ENCODE measurements at places on chromosomes 16 and 17.

DNA sequence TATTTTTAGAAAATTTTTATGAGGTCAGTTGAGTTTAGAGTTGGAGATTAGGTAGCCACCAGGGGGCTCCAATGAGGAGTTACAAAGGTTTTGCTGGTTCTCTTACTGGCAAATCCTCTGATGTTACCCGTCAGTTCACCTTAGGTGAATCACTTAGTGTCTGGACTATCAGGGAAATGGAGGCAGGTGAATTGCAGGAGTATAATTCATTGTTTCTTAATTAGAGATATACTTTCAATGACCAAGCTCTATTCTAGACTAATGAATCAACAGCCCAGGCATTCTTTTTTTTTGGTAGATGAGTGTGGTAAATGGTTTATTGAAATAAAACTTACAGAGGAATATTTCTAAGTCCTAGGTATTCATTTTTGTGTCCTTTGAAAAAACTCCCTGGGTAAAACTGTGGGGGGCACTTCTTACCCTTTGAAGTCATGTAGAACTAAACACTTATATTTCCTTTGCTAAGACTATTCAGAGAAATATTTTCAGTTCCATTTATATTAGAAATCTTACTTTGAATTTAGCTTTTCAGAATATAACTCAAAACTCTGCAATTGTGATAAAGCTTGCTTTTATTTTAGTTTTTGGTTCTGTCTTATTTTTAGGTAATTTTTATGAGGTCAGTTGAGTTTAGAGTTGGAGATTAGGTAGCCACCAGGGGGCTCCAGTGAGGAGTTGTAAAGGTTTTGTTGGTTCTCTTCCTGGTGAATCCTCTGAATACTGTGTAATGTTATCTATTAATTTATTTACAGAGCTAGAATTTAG, 17.7 kb downstream of the PSMD11 start:
- peak; percentile 81 for DNase-seq

GRCh38 chr17:62684179-62684578, 56.7 kb downstream of the MRC2 start:
- DNase-seq: no peak

GRCh38 chr16:1175566-1176279, 22.8 kb downstream of the CACNA1H start:
- no peak for DNase-seq

- peak; percentile 48 for DNase-seq
Observed at GRCh38 chr16:29743827-29744531, 1.8 kb downstream of the C16orf54 start.

- DNase-seq: no peak
Observed at GRCh38 chr17:70691150-70691549, 521.8 kb downstream of the KCNJ2 start.

- no peak for DNase-seq
Observed at GRCh38 chr16:87076331-87076949, 240.8 kb downstream of the C16orf95 start.

DNA sequence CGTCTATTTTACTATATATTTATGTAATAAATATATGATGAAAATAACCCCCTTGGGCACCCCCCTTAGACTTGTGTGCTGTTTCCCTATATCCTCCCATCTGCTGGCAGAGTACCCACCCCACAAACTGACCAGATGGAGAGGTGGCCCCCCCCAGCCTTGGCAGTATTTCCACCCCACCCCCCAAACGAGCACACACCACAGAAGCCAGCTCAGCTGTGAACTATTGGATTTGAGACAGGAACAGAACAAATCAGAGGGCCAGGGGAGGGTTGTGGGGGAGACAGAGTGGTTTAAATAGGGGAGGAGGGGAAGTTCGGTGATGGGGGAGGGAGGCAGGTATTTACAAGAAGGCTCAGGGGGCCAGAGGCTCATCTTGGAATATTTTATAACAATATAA, 7.8 kb downstream of the NR1D1 start:
- DNase-seq: no peak

DNA sequence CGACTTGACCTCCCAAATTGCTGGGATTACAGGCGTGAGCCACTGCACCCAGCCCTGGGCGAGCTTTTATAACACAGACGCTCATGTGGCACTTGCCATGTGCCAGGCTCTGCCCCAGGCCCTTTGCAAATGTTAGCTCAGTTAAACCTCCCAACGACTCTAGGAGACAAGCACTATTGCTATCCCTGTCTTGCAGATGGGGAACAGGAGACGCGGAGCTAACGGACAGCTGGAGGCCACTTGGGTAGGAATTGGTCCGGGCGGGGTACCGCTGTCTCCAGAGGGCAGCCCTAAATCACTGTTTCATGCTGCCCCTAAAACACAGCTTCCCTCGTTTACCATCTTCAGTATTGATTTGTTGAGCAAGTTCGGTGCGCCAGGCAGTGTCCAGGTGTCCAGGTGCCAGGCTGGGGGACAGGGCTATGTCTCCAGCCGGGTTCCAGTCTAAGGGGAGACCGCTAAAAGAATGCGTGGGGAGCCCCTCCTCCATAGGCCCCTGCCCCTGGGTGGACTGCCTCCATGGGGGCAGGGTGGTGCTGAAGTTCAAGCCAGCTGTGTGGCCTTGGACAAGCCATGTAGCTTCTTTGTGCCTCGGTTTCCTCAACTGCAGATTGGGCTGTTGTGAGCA, 23.7 kb downstream of the TMEM235 start:
- no peak for DNase-seq

DNA sequence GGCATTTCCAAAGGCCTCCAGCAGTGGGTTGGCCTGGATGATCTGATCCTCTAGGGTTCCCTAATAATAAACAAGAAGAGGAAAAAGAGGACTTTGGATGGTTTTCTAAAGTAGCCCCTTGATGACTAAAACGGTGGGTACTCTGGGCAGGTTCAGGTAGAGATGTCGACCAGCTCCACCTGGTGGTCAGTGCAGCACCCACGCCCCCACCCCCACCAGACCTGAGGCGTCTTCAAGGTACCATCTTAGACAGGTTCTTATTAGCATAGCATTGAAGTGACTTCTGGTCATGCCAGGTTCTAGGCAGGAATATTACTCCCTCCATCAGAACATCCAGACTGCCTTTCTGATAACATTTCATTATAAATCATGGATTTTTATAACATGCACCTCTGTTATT, 15.0 kb downstream of the MYH13 start:
- DNase-seq: peak; percentile 34

- no peak for DNase-seq
Observed at GRCh38 chr17:388087-388486, 35.5 kb upstream of the RPH3AL start.

DNA sequence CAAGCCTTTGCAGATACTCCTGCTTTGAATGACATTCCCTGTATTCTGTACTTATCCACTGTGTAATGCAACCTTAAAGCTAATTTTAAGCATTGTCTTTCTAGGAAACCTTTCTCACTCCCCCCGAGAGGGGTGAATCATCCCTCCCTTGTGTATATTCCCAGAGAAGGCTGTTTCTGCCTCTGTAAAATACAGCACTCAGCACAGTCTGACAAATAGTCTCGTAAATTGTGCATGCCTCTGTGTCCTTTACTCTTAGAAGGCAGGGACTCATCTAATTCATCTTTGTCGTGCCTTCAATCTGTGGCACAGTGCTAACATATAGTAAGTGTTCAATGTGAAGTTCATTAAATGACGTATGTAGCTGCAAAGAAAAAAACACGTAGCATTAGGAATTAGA, 200.7 kb downstream of the CA10 start:
- no peak for DNase-seq

DNA sequence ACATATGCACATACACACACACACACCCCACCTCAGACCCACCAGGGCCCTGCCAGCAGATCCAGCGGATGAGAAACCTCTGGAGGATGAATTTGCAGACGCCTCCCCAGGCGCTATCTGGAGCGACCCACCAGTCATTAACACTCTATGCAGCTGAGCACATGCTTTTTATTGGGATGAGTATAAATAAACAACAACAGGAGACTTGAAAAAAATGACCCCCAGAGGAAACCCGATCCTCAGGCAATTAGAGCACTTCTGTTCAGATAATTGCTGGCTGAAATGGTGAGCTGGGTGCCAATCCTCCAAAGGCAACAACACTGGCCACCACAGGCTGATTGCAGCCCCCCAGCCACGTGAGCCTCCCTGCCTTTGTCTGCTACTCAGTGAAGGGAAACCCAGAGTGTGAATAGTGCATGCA, 32.9 kb downstream of the DYNLRB2 start:
- DNase-seq: no peak

GRCh38 chr16:13176711-13177110, 275.3 kb downstream of the SHISA9 start:
- no peak for DNase-seq
